ENCODE measurements at places on chromosomes 7 and 10.

- no peak for DNase-seq
Measured at GRCh38 chr7:149770728-149771636, 2.4 kb downstream of the ZNF467 start.

DNA sequence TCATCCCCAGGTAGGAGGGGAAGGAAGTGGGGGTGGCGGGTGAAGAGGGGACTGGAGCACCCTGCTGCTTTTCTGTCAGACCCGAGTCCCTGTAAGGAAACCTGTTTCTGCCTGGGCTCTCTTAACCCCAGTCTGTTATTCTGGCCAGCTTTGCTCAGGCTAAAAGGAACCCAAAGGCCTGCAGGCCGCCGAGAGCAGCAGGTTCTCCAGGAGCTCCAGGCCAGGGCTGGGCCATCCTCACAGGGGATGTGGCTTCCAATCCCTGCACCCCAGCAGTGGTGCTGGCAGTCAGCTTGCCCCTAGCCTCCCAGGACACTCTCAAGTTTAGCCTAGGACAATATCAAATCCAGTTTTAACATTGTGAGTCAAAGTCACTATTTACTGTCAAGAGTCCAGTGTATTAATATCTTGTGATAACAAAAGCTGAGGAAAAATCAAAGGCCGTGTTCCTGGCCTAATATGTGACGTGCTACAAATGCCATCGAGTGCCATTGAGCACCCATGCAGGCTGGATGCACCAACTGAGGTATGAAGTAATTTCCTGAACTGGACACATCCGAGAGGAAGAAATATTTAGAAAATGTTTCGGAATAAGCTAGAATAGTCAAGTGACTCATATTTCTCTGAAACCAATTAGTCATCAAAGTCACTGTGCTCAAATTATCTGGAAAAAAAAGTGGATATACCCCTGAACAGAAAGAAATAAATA is 7.0 kb downstream of the PKD1L1 start:
- DNase-seq: no peak

DNA sequence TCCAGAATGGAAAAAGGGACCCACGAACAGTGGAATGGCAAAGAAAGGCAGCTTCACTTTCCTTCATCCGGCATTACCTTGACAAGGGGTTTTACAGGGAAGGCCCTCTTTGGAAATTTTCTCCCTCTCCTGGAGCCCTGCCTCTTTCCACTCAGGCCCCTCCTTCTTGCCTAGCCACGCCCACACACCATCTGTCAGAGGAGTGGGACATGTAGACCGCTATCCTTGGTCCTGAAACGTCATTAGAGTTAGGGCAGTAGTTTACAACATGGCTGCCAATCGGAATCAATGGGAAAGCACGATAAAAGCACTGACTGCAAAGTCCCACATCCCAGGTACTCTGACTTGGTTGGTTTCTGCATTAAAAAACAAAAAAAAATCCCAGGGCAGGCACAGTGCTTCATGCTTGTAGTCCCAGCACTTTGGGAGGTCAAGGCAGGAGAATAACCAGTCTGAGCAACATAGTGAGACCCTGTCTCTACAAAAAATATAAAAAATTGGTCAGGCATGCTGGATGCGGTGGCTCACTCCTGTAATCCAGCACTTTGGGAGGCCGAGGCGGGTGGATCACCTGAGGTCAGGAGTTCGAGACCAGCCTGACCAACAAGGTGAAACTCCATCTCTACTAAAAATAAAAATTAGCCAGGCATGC is 96.4 kb downstream of the MARCHF5 start:
- no peak for DNase-seq

DNA sequence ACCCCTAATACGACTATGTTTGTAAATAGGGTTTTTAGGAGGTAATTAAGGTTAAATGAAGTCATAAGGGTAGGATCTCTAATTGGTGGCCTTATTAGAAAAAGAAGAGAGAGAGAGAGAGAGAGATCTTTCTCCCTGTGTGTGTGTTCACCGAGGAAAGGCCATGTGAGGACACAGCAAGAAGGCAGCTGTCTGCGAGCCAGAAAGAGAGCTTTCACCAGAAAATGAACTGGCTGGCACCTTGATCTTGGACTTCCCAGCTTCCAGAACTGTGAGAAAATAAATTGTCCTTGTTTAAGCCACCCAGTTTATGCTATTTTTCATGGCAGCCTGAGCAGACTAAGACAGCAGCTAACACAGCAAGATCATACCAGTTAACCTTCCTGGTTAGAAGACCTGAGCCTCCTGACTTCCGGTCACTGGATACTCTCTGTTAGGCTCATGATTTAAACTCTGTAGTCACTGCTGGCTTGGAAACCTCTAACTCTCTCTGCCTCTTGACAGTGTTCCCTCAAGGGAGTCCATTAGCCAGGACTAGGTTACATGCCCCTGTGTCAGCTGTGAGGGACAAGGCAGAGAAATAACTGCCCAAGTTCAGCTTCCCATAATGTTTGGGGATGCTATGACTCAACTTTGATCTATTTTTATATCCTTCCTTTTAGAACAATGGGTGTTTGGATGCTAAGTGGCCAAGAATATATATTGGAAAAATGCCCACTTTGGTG is 102.3 kb downstream of the DYNC1I1 start:
- no peak for DNase-seq

GRCh38 chr10:123555616-123556015 is 110.5 kb upstream of the GPR26 start:
- no peak for DNase-seq

All from activated CD4-positive, CD25-positive, alpha-beta regulatory T cell (primary cell).